AML-193 (cell line): ENCODE measurements at places on chromosomes 5 and 9.

DNA sequence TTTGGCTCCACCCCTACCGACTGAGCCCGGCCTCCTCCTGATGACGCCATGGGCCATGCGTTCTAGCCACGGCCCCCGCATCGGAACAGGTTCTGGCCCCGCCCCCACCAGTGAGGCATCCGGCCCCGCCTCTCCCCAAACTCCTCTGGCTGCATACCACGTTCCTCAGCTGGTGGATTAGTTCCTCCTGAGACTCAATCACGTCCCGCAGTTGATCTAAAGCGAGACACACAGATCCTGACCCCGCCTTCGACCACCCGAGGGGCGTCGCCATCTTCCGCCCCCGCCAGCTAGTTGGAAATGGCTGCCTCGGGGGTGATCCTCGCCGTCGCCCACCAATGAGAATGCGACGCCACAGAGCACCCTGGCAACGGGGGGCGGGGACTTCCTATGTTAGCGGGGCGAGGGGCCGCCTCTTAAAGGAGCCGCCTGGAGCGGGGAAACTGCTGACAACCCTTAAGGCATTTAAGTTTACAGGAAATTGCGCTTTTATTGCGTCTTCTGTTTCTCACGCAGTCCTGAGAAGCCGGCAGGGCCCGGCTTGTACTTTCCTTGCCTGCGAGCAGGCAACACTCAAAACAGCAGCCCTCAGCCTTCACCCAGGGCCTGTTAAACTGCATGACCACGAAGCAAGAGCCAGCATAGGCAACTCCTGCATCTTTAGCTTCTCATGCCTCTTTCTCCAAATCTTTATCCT is at the start of gene SPATA24:
TSS of gene SPATA24 (minus strand) at position 303 of the 697 bp plus-strand sequence. CDS start at position 274, 29 bp downstream.
- DNase-seq: peak; percentile 94

DNA sequence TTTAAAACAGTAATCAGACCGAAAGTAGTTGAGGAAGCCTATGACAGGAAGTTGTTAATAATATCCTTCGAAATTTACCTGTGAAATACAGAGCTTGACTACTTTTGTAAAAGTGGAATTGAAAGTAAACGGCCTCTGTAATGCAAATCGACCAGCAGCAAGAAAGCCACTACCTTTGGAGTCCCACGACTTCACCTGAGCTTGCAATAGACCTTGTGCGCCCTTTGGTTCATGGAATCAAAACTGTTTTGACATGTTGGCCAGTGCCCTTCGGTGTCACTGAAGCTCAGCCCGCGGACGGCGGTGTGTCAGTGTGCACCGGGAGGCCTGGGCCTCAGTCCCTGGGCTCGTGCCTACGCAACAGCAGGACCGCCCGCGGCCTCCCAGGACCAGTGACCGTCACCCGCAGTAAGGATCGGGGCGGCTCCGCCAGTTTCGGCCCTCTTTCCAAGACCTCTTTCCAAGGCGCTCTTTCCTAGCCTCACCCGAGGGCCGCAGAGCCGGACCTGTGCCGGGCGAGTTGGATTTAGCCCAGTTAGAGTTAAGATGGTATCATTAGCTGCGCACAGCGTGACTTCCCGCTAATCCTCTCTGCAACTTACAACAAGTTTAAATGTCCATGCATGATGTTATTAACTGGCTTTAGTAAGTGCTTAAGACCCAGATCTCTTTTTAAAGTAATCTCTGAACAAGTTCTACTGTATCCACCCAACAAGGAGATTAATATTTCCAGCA is 223.3 kb downstream of the MEF2C start:
- DNase-seq: no peak

- DNase-seq: no peak
Observed at GRCh38 chr5:157283434-157283833, 17.5 kb downstream of the CYFIP2 start.

DNA sequence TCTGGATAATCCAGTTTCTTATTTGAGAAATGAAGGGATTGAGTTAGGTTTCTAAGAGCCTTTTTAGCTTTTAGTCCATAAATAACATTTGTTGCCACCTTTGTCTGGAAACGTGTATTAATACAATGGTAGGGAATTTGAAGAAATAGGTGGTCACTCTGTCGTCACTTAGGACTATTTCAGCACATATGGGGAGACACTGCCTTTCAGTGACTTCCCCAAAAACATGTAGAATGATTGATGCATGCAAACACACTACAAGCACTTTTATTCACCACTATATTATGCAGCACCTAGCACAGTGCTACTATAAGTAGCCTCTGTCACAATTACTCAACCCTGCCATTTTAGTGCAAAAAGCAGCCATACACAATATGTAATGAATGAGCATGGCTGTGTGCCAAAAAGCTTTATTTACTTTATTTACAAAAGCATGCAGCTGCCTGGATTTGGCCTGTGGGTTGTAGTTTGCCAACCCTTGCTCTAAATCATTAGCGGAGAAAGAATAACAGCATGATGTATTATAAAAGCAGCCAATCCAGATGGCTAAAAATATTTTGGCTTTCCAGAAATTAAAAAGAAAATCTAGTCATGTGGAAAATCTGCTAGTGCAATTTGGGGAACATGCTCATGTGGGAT is 154.2 kb upstream of the HMHB1 start:
- no peak for DNase-seq

GRCh38 chr5:42836070-42836769 is 24.5 kb upstream of the SELENOP start:
- no peak for DNase-seq

DNA sequence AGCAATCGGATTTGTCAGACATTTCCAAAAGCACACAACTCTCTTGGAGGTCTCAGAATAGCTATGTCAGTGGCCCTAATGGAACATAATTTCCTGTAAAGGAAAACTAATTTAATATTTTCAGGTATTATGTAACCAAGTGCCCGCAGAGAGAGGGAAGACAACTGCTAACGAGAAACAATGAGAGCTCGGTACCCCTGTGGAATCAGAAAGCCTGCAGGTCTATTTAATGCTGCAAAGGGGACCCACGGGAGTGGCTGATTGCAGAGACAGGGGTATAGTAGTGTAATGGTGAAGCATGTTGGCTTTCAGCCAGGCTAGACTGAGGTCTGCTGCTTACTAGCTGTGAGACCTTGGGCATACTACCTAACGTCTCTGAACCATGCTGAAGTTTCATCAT is 508.1 kb upstream of the BRINP1 start:
- no peak for DNase-seq

- DNase-seq: no peak
Observed at GRCh38 chr9:131605770-131606590, 60.7 kb downstream of the PRRT1B start.

- DNase-seq: no peak
Observed at GRCh38 chr9:89721971-89722530, 117.2 kb downstream of the GADD45G start.

DNA sequence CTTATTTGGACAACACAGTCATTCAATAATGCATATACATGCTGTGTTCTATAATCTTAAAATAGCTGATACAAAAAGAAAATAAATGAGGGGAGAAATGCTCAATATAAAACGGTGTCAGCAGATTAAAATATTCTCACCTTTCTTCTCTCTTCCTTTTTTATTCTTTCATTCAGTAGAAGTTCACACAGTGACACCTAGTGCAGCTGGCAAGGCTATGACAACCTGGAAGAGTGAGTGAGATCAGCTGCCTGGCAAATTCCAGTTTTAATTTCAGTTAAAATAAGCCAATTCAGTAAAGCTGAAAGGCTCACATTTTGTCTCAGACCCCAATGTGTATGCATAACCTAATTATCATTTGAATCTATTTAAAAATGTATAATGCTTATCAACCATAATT is 150.3 kb downstream of the RASEF start:
- DNase-seq: no peak

DNA sequence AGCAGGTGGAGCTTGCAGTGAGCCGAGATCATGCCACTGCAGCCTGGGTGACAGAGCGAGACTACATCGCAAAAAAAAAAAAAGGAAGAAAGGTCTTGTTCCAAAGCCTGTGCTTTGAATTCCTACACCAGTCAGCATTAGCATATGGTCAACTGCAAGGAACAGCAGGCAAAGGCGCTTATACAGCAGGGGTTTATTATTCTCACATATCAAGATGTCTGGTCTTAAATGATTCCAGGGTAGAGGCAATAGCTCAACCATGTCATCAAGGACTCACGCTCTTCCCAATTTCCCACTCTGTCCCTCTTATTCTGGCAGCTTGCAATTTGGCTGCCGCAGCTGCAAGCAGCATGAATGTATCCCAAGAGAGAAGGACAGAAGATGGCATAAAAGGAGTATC is 28.6 kb upstream of the HRH2 start:
- DNase-seq: no peak

GRCh38 chr5:52794519-52794918 is 6.8 kb downstream of the ITGA1 start:
- DNase-seq: no peak

- DNase-seq: no peak
Observed at GRCh38 chr9:111525056-111525977, at the start of gene ZNF483. ZNF483 (plus strand) TSS chr9:111525179; CDS start chr9:111527396, 2,217 bp downstream.

GRCh38 chr9:120450916-120451315 is 129.1 kb downstream of the CDK5RAP2 start:
- no peak for DNase-seq

- DNase-seq: no peak
Observed at GRCh38 chr5:105877592-105877991, 1793.1 kb downstream of the EFNA5 start.

DNA sequence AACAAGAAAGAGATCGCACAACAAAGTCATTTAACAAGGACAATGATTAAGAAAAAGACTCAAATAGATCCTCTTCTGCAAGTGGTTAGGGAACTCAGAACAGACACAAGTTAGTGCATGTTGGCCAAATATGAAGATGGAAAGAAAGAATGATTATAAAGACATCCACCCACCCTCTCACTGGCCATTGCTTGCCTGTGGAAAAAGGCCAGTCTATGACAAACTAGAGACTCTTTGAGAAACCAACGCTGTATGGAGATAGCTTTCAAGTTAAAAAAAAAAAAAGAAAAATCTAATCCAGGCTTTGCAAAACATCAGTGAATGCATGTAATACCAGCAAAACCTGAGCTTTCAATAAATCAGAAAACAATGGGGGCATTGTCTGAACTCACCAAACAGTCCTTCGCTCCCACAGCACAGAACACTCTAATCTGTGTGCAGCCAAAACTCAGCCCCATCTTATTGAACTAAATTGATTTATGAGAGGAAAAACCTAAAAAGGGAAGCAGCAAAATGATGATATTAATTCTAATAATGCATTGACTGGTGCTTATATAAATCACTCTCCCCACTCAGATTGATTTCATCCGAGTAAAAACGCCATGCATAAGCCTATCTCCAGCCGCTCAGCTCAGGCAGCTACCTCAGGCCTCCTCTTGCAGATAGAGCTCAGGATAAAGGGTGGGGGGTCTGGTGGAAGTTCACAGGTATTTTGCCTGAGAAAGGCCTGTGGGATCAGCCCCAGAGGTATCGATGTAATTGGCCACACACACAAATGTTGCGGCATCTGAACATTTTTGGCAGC is 547.1 kb downstream of the CCDC171 start:
- no peak for DNase-seq

GRCh38 chr9:131284856-131285255 is 4.7 kb upstream of the PLPP7 start:
- DNase-seq: no peak
